ENCODE measurements at places on chromosomes 3 and 15.

- no peak for DNase-seq
Measured at GRCh38 chr15:88470625-88471372, 3.3 kb downstream of the MRPS11 start.

GRCh38 chr15:90013503-90013937 is 12.4 kb downstream of the ZNF710 start:
- peak; percentile 29 for DNase-seq

GRCh38 chr15:89023311-89023961 is 64.8 kb upstream of the ABHD2 start:
- DNase-seq: no peak

DNA sequence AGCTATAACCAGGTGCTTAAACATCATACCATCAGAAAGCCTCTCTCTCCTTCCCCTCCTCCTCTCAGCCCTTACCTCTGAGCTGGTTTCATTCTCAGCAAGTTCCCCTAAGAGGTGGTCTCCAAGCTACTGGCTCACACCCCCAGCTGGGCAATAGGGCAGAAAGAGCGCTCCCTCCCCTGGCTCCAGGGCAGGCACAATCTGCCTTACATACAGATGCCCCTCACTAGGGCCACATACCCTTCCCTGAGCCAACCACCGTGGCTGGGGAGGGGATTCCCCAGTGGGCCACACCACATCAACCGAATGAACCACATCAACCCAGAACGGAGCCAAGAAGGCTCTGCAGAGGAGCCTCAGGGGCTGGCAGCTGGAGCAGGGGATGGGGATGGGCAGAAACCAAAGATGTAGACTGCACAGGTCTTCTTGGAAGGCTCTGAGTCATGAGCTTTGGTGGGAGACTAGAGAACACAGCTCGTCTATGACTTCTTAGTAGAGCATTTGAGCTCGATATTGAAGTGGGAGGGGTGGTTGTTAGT is 4.6 kb upstream of the FBLN2 start:
- DNase-seq: peak; percentile 45

- no peak for DNase-seq
Measured at GRCh38 chr3:127222163-127222562, 29.2 kb downstream of the PRR23E start.

DNA sequence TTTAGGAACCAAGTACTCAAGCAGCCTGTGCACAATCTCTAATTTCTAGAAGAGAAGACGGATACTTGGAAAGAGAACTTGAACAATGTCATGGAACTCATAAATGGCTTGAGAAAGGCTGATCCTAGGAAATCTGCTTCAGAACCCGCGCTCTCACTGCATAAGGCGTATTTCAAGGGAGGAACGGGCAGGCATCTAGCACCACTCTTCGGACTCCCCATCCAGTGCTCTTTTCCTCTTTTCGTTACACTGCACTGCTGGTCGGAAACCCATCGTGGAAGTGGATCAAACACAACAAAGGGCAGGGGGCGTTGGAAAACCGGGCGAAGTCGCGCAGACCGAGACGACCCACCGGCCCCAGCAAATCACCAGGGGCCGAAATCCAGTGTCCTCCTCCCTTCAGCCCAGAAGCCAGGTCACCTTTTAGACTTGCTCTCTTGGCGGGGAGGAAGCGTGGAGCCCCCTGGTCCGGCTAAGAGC is 539 bp upstream of the TLNRD1 start:
- DNase-seq: no peak

GRCh38 chr15:65761210-65761926 is 30.7 kb downstream of the DENND4A start:
- DNase-seq: no peak

DNA sequence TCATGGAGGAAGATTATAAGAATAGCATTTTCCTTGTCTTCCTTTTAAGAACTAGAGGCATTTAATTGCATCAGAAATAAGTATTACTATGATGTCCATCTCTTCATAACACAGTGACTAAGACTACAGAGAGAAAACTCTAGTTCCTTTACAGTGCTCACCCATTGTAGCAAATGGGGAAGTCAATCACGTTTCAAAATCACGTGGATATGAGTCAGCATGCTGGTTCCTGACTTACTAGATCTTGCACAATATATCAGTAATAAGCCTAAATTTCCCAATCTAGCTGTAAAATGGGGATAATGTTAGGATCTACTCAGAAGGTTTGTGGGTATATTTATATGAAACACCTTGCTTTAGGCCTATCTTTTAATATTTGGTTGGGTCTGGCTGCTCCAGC is 254.8 kb upstream of the EOMES start:
- no peak for DNase-seq

DNA sequence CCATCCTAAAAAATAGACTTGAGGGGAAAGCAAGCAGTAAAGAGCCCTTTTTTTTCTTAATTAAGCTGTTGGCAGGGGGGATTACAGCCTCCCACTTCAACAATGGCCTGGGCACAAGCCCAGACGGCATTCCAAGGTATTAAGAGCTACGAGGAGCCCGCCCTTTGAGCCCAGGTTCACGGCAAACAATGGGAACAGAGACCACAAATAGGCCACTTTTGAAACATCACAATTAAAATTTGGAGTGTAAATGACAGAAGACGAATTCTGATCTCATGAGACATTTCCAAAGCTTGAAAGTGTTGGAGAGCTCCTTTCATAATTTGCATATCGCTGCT is 8.9 kb downstream of the CHSY1 start:
- DNase-seq: no peak

GRCh38 chr15:66293419-66294156 is at the start of gene DIS3L:
TSS of gene DIS3L (plus strand) at chr15:66293568. CDS start at chr15:66293597, 29 bp downstream.
- DNase-seq: peak; percentile 40

- DNase-seq: no peak
Measured at GRCh38 chr3:140911822-140912221, 29.8 kb upstream of the SLC25A36 start.

- DNase-seq: peak; percentile 12
Measured at GRCh38 chr3:123447749-123448517, 957 bp downstream of the ADCY5 start.

GRCh38 chr3:38054499-38055001 is 15.5 kb downstream of the DLEC1 start:
- DNase-seq: no peak

DNA sequence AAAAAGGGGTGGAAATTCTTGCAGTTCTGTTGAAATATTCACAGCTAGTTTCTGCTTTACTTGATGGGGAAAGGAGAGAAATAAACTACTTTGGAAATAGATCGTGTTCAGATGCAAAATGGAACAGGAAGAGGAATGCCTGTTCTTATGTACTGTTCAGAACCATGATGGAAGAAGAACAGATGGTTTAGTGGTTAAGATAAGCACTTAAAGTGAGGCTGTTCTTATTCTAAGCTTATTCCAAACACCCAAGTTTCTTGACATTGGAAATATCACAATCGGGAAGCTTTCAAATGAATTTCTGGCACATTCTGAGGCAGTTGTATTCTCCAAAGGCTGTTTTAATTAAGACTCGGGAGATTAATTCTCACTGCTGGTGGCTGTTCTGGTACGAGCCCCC is 228.5 kb downstream of the LSAMP start:
- no peak for DNase-seq

GRCh38 chr3:193890016-193890897 is 245.7 kb upstream of the HES1 start:
- DNase-seq: no peak

GRCh38 chr3:110646055-110646454 is 425.6 kb upstream of the NECTIN3 start:
- no peak for DNase-seq

GRCh38 chr3:47899495-47900108 is 96.7 kb downstream of the DHX30 start:
- no peak for DNase-seq

- no peak for DNase-seq
Measured at GRCh38 chr3:50089609-50089945, 858 bp downstream of the RBM5 start.

DNA sequence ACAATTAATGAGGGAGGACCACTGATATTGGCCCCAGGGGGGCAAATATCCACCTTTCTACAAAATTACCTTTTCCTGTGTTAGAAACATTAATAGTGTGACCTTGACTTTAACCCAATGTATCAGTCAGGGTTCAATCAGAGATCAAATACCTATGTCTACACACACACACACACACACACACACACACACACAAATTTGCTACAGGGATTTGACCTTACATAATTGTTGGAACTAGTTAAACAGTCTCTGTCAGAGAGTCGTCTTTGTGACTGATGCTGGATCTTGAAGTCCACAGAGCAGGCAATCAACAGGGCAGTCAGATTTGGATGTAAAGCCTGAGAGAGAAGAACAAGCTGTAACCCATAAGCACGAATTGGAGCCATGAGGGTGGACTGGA is 32.5 kb downstream of the TM4SF4 start:
- no peak for DNase-seq

DNA sequence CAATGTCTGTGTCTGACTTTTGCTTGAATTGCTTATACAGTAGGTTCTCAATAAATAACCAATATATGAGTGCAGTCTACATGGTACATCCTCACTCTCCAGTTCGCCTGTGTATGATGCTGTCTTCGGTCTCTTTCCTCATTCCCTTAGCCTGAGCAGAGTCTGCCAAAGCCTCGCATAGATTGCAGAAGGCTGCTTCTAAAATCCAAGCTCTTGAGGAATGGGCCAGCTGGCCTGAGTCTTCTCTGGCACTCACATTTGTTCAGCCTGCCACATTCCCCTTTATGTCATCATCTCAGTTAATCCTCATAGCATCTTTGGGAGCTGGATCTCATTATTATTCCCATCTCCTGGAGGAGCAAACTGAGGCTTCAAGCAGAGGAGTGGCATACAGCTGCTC is 27.2 kb upstream of the ADAMTS7 start:
- no peak for DNase-seq

DNA sequence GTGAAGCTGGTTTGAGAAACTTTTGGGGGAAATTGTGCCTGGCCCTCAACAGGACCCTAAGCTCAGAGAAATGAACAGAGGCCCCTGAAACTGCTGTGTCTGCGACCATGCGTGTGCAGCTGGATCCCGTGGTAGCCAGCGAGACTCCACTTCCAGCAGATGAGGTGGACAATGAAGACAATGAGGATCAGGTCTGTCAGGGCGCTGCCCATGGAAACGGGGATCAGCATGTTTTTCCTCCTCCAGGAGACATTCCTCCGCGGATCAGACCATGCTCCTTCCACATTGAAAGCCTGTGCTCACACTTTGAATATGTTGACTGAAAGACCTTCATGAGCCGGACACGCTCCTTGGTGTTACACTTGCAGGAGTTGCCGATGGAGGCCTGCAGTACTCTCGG is 1439.8 kb upstream of the ALCAM start:
- DNase-seq: no peak

DNA sequence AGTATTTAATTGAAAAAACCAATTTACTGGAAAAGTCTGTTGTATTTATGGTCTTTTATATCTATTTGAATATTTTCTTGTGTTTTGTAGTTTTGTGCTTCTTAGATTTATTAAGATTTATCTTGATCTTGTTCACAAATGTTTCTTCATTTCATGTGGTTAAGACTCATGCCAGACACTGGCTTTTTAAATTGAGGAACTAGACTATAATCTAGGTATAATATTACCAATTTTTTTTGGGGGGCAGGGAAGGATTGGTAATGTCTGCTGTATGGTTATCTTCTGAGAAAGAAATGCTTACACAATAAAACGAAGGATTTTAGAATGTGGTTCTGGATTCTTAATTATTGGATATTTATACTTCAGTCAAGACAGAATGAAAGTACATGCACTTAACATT is 24.9 kb downstream of the AP4E1 start:
- no peak for DNase-seq

GRCh38 chr3:33184863-33185262 is 33.7 kb downstream of the SUSD5 start:
- no peak for DNase-seq

DNA sequence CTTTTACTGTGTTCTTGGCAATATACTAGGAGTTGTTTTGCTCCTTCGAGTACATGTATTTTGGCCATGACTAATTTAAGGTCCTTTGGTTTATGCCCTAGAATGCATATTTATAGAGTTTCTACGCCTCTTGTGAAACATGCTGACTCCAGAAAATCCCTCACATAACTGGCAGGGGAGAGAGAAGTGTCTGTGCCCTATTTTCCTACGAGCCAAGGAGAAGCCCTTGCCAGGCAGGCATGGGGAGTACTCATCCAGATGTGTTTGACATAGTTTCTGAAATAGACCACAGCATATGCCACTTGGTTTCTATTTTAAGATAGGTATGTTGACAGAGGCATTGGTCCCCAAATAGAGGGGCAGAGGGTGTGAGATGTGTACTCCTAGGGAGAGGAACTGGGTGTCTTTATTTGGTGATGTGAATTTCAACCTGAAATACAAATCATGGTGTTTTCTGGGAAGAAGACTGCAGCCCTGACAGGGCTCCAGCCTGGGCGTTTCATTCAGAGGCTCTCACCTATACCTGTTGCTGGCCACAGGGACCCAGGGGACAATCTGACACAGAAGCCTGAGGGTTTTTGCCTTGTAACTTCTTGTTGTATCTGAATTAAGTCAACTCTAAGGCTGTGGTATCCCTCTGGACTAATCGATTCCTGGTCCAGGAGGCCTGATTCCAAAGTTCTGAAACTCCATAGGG is 267.8 kb upstream of the C2CD4B start:
- DNase-seq: no peak

- no peak for DNase-seq
Measured at GRCh38 chr15:96330064-96330449, 443 bp upstream of the NR2F2 start.

DNA sequence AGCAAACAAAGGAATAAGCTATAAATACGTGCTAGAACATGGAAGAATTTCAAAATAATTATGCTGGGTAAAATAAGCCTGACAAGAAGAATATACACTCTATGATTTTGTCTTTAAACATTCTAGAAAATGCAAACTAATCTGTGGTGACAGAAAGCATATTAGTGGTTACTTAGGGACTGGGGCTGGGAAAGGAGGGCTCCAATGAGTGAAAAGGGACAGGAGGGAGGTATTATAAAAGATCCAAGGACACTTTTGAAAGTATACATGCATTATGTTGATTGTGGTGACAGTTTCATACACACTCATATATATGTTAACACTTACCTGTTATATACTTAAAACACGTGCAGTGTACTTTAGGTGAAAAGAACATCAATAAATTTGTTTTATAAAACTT is 23.0 kb downstream of the MYH15 start:
- no peak for DNase-seq

DNA sequence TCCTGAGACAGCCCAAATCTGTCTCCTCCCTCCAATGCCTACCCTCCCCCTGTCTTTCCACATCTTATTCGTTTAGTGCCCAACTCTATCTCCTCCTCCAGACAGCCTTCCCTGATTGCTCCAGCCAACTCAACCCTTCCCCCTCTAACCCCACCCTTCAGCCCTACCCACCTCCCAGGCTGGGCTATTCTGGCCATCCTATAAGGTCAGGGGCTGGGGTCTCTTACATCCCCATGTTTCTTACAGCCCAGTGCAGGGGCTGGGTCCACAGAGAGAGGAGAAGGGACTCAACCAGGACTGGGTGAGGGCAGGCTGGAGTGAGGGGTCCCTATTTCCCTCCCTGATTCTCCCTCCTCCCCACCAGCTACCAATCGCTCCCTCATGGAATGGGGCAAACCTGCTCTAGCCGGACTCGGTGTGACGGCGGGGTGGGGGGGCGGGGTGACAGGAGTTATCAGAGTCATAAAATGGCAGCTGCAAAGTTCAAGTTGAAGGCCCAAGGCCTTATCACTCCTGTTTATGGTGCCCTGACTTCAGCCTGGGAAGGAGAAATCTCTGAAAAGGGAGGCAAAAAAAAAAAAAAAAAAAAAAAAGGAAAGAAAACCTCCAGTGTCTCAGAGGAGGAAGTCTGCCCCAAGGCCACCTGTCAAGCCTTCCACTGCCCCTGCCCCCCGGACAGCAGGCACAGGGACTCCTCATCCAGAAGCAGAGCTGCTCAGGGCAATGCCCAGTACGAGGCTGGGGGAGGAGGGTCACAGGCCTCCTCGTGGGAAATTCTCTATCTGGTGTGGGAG is 2.1 kb downstream of the VIPR1 start:
- no peak for DNase-seq

GRCh38 chr3:64651303-64651702 is 36.5 kb downstream of the ADAMTS9 start:
- no peak for DNase-seq

All from T-cell (primary cell).